ENCODE measurements at places on chromosomes 13 and 19. TPM values are rescaled to one million over a fixed set of nuclear protein-coding genes. Genes with fewer than 3 reads are reported as not detected.

TPTE2 gene
- not detected for total RNA-seq

VRK3 gene
- total RNA-seq: 18.9 TPM

DNA sequence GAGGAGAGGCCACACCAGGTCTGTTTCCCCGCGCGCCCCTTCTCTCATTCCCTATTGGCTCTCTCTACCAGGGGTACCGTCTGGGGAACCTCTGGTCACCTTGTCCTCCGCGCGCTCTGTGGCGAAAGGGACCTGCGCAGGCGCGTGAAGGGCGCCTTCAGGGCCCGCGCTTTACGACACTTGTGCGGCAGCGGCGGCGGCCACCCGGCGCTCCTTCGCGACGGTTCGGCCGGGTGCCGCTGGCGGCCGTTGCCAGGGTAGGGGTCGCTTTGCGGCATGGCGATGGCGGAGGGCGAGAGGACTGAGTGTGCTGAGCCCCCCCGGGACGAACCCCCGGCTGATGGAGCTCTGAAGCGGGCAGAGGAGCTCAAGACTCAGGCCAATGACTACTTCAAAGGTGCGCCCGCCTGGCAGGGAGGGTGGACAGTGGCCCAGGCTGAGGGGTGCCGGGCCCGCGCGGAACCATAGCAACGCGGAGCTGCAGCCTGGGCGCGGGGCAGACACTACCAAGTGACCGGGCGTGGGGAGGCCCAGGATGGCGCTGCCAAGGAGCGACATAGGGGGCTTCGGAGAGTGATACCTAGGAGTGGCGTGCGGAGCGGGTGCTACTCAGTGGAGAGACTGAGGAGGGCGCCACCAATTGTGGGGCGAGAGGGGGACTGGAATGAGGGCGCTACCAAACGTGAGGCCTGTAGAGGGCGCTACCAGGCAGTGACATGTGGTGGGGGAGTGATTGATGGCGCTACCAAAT lies at the start of gene PPP5C:
PPP5C (plus strand) TSS at position 267 of the 751 bp plus-strand sequence; CDS start at position 277, 10 bp downstream.
- peak; percentile 90 for DNase-seq

GRCh38 chr19:29875931-29876330 lies 64.1 kb downstream of the CCNE1 start:
- DNase-seq: no peak

GRCh38 chr13:112859817-112860190 lies 109.2 kb upstream of the MCF2L start:
- DNase-seq: peak; percentile 50

DNA sequence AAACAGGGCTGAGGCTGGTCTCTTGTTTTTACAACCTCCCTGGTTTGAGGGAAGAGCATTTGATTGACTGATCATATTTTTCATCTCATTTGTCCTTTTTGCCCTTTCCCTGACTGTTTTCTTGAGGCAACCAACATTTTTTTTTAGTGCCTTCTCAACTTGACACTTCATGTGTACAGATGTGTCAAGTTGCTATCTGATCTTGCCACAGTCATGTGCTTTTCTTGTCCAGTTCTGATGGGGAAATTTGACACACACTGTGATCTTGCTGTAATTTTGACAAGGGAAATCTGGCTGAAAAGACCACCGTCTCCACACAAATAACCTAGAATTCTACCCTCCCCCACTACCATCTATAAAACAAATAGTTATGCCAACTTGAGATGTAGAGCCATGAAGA lies 329.6 kb downstream of the KCTD12 start:
- no peak for DNase-seq

- peak; percentile 85 for DNase-seq
These were observed 49.2 kb downstream of the GADD45B start for GRCh38 chr19:2524840-2525723.

- no peak for DNase-seq
These were observed 61.2 kb downstream of the CDADC1 start for GRCh38 chr13:49308921-49309408.

- DNase-seq: no peak
These were observed 14.0 kb downstream of the MCF2L start for GRCh38 chr13:112983042-112983305.

GRCh38 chr19:13164343-13165161 lies 14.3 kb downstream of the IER2 start:
- DNase-seq: peak; percentile 98

GRCh38 chr13:39904959-39905358 lies 249.5 kb downstream of the COG6 start:
- no peak for DNase-seq

- no peak for DNase-seq
These were observed 79.6 kb downstream of the TEX26 start for GRCh38 chr13:31011901-31012654.
